GM23338 (cell line): ENCODE measurements at places on chromosomes 12 and 14. TPM values are rescaled to one million over a fixed set of nuclear protein-coding genes. Genes with fewer than 3 reads are reported as not detected.

DNA sequence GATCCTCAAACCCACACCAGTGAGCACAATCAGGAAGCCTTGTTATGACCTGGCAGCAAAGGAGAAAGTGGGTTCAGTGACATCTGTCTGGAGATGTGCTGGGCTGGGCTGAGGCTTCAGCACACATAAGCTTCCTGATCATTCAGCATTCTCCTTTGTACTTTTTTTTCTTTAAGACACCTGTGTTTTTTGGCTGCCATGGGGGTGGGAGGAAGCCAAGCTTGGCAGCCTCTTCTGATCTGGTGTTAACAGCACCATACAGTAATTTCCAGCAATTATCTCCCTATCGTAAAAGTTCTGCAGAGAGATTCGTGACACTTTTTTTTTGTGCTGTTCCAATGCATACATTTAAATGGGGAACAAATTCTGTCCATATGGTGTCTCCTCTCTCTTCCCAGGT, 38.9 kb upstream of the RASSF3 start:
- peaks cover 11% of the 10 kb centered on the region for H3K4me1 ChIP-seq
- peaks cover 10% of the 10 kb centered on the region; the same call in 1 of the 2 replicates for H3K36me3 ChIP-seq
- H3K27ac ChIP-seq: no peak overlapping the region
- H3K4me3 ChIP-seq: no peak overlapping the region
- no peak for DNase-seq

GRCh38 chr12:77060883-77061240, 4.5 kb downstream of the E2F7 start:
- no peaks in the 10 kb centered on the region for H3K27me3 ChIP-seq
- H3K36me3 ChIP-seq: peaks cover 9% of the 10 kb centered on the region; the same call in 1 of the 2 replicates
- DNase-seq: no peak
- no peak overlapping the region for H3K27ac ChIP-seq
- H3K4me3 ChIP-seq: no peak overlapping the region

DNA sequence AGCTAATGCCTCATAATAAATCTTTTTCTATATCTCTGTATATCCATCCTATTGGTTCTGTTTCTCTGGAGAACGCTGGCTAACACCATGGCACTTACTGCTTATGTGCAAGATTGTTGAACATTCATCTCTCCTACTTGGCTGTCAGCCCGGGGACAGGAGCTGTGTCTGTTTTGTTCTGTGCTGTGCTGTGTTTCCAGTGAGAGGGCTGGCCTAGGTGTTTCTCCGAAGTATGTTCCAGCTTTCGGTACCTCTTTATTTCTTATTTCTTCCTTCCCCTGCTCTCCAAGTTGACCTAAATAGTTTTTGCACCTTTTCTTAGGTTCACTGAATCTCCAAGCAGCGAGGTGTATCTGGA, 18.8 kb upstream of the NR4A1 start:
- H3K36me3 ChIP-seq: no peaks in the 10 kb centered on the region
- peak overlapping the region; percentile 51 for H3K4me3 ChIP-seq
- peaks cover 40% of the 10 kb centered on the region for H3K27me3 ChIP-seq
- peaks cover 14% of the 10 kb centered on the region for H3K4me1 ChIP-seq
- no peak overlapping the region for H3K27ac ChIP-seq
- DNase-seq: no peak

The CD27 gene
- total RNA-seq: not detected in 2 replicates

DNA sequence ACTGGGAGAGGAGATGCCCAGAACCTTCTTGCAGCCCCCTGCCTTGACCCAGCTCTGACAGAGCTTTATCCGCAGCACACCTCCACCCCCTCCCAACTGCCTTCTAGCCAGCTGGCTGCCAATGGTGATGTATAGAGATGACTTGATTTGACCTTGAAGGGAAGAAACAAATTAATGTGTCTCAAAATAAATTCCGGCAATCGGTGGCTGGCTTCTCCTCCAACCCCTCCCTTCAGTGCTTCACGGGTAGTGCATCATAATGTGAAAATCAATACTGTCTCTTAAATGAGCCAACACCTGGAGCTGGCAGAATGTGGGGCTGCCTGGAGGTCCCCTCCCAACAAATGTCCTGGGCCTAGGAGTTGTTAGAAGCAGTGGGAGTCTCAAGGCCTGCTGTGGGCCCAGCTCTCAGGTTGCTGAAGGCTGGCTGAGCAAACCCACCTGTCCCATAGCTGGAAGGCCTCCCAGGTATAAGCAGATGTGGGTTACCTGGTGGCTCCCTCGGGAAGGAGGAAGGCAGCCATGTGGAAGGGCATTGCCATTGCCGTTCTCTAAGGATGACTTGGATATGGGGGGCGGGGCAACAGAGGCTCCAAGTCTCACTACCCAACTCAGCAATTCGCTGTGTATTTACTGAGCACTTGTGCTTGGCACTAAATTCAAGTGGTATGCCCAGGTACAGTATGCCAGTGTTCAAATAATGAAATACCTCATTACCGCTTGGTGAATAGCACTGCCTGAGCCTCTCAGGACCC, 23.2 kb downstream of the HSPB8 start:
- H3K4me3 ChIP-seq: peak overlapping the region; percentile 27; the same call in 1 of the 2 replicates
- no peaks in the 10 kb centered on the region for H3K36me3 ChIP-seq
- peak; percentile 49 for DNase-seq
- H3K27me3 ChIP-seq: no peaks in the 10 kb centered on the region
- H3K27ac ChIP-seq: peak overlapping the region; percentile 91; the same call in 1 of the 2 replicates

The DDX23 gene
- total RNA-seq: 78.5 and 93.0 TPM in 2 replicates

The NPAS3 gene
- total RNA-seq: 0.08 and 0.17 TPM in 2 replicates

DNA sequence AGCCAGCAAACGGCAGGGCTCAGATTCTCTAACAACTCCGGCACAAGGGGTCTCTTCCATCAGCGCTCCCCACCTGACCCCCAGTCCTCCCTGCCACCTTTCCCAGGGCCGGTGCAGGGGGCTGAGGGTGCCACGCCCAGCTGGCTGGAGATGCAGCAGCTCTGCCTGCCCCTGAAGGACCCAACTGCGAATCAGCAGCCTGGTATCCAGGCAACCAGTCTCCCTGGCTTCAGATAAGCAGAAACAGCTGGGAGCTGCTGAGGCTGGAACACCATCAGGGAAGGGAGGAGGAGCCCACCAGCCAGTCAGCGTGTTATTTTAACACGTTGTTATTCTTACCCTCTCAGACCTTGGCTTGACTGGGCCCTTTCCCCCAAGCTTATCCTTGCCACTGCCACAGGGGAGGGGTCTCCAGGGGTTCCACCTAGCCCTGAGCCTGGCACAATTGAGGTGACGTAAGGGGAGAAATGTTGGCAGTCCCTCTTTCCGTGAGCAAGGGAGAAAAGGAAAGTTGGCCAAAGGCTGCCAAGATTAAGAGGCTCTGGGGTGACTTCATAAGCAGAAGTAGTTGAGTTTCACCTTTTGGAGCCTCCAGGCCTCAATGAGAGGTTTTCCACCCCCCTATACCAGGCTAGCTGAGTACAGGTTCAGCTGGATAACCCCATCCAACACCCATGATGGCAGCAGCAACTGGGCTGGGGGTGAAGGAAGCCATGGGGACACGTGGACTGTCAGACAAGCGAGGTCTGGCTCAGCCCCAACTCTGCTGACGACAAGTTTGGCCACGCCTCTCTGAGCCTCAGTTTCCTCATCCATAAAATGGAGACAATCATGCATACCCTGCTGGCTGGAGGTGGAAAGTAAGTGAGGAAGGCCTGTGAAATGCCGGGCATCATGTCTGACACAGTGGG, 91.1 kb downstream of the IRF2BPL start:
- no peaks in the 10 kb centered on the region for H3K27me3 ChIP-seq
- no peak overlapping the region for H3K27ac ChIP-seq
- DNase-seq: peak; percentile 60
- H3K36me3 ChIP-seq: no peaks in the 10 kb centered on the region
- H3K4me1 ChIP-seq: peaks cover 19% of the 10 kb centered on the region

The ABCD2 gene
- total RNA-seq: 0.04 TPM in 1 of 2 replicates, not detected in the other

The FAM186B gene
- 0.08 and 0.38 TPM in 2 replicates for total RNA-seq

- DNase-seq: peak; percentile 60
- no peak overlapping the region for H3K4me3 ChIP-seq
- no peaks in the 10 kb centered on the region for H3K36me3 ChIP-seq
- no peaks in the 10 kb centered on the region for H3K4me1 ChIP-seq
- H3K27me3 ChIP-seq: no peaks in the 10 kb centered on the region
These were observed 47.2 kb downstream of the CCDC91 start for GRCh38 chr12:28237423-28237822.

DNA sequence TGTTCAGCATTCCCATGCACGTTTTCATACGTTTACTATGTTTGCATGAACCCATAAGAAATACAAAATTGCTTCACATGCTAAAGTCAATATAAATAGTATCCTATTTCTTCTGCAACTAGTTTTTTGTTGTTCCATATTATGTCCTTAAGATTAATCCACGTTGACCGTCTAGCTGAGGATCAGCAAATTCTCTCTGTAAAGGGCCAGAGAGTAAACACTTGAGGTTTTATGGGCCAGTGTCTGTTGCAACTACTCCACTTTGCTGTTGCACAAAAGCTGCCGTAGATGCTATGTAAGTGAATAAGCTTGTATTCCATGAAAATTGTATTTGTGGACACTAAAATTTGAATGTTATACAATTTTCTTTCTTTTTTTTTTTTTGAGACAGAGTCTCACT, 21.1 kb upstream of the PITPNM2 start:
- peaks cover 13% of the 10 kb centered on the region; the same call in 1 of the 2 replicates for H3K36me3 ChIP-seq
- no peaks in the 10 kb centered on the region for H3K4me1 ChIP-seq
- H3K27ac ChIP-seq: no peak overlapping the region
- H3K4me3 ChIP-seq: no peak overlapping the region

- peaks cover 10% of the 10 kb centered on the region; the same call in 1 of the 2 replicates for H3K4me1 ChIP-seq
- no peak overlapping the region for H3K4me3 ChIP-seq
- no peak for DNase-seq
- no peaks in the 10 kb centered on the region for H3K36me3 ChIP-seq
These were observed 93.2 kb downstream of the CHST11 start for GRCh38 chr12:104549815-104550480.

- H3K4me3 ChIP-seq: no peak overlapping the region
- H3K4me1 ChIP-seq: no peaks in the 10 kb centered on the region
- no peak overlapping the region for H3K27ac ChIP-seq
- no peaks in the 10 kb centered on the region for H3K36me3 ChIP-seq
These were observed 72.9 kb upstream of the ST8SIA1 start for GRCh38 chr12:22407397-22407796.

The HHIPL1 gene
- total RNA-seq: 1.6 and 2.0 TPM in 2 replicates

The MYF6 gene
- not detected in 2 replicates for total RNA-seq

The TAS2R14 gene
- 4.9 and 5.9 TPM in 2 replicates for total RNA-seq

The MTERF2 gene
- total RNA-seq: 4.7 and 9.2 TPM in 2 replicates

The CREBL2 gene
- total RNA-seq: 20.5 and 21.6 TPM in 2 replicates

The ATF7 gene
- 13.2 and 13.9 TPM in 2 replicates for total RNA-seq

GRCh38 chr12:125083072-125083471, 17.8 kb downstream of the AACS start:
- H3K4me3 ChIP-seq: no peak overlapping the region
- H3K27ac ChIP-seq: no peak overlapping the region
- H3K4me1 ChIP-seq: no peaks in the 10 kb centered on the region
- DNase-seq: no peak

DNA sequence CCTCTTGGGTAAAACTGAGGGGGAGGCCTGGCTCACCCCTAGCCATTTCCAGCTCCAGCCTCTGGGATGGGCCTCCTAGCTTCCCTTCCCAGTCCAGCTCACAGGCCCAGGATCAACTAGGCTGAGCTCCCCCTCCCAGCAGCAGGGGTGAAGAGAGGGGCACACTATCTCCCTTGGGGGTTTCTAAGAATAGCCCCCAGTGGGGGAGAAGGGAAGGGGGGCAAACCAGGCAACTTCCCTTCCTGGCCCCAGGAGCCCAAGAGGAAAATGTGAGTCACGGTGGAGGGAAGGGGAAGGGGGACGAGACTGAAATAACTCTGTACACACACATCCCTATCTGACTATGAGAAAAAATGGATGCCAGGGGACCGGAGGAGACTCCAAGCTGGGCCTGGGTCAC, 9.0 kb downstream of the ADCY6 start:
- H3K4me3 ChIP-seq: no peak overlapping the region
- DNase-seq: no peak
- H3K27me3 ChIP-seq: no peaks in the 10 kb centered on the region

GRCh38 chr12:26369588-26369987, 174.2 kb downstream of the SSPN start:
- no peak overlapping the region for H3K27ac ChIP-seq
- H3K27me3 ChIP-seq: no peaks in the 10 kb centered on the region

- peak overlapping the region; percentile 72 for H3K4me3 ChIP-seq
- peaks cover 5% of the 10 kb centered on the region; the same call in 1 of the 2 replicates for H3K36me3 ChIP-seq
- no peaks in the 10 kb centered on the region for H3K27me3 ChIP-seq
- peak overlapping the region; percentile 96 for H3K27ac ChIP-seq
These were observed 1.1 kb downstream of the BCAT1 start for GRCh38 chr12:24947541-24948419.

The PRIMA1 gene
- 3.3 and 3.5 TPM in 2 replicates for total RNA-seq

GRCh38 chr12:1130164-1130563, 139.1 kb downstream of the ERC1 start:
- no peaks in the 10 kb centered on the region for H3K4me1 ChIP-seq
- H3K27ac ChIP-seq: no peak overlapping the region
- no peaks in the 10 kb centered on the region for H3K36me3 ChIP-seq
- H3K4me3 ChIP-seq: no peak overlapping the region

DNA sequence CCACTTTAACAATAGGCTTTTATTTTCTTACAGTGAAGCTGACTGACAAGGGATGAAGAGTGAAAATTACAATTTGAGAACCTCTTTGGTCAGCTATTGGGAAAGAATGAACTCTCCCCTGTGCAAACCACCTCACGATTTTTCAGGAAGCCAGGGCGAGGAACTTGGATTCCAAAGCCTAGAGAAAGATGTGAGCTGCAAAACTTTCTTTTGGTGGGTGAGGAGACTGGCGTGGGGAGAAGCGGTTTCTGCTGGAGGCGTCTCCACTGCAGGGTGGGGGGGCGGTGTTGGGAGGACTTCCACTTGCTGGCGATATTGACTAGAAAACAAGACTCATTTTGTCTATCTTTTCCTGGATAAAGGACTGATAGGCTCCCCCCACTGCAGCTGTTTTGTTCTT, 59.3 kb upstream of the VRK1 start:
- H3K4me3 ChIP-seq: no peak overlapping the region
- no peaks in the 10 kb centered on the region for H3K36me3 ChIP-seq
- peaks cover 47% of the 10 kb centered on the region for H3K4me1 ChIP-seq
- no peak overlapping the region for H3K27ac ChIP-seq
- DNase-seq: no peak

The NANOG gene
- total RNA-seq: 134 TPM in 2 replicates

- no peak overlapping the region for H3K27ac ChIP-seq
- H3K36me3 ChIP-seq: peaks cover 53% of the 10 kb centered on the region
- H3K4me3 ChIP-seq: no peak overlapping the region
- H3K4me1 ChIP-seq: no peaks in the 10 kb centered on the region
- no peak for DNase-seq
These were observed 37.2 kb downstream of the HECTD1 start for GRCh38 chr14:31170411-31170810.

DNA sequence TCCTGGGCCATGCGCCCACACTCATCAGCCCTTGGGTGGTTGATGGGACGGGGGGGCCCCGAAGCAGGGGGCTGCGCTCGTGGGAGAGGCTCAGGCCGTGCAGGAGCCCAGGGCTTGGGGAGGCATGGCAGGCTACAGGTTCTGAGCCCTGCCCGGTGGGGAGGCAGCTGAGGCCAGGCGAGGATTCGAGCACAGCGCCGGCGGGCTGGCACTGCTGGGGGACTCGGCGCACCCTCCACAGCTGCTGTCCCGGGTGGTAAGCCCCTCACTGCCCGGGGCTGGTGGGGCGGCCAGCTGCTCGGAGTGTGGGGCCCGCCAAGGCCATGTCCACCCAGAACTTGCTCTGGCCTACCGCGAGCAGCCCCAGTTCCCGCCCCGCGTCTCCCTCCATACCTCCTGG, 295.8 kb upstream of the SEL1L start:
- no peaks in the 10 kb centered on the region for H3K36me3 ChIP-seq
- no peak for DNase-seq
- H3K4me1 ChIP-seq: peaks cover 12% of the 10 kb centered on the region

GRCh38 chr14:31060253-31060875, 34.2 kb upstream of the STRN3 start:
- no peak overlapping the region for H3K4me3 ChIP-seq
- H3K27ac ChIP-seq: peak overlapping the region; percentile 88
- H3K36me3 ChIP-seq: no peaks in the 10 kb centered on the region
- no peaks in the 10 kb centered on the region for H3K27me3 ChIP-seq
- DNase-seq: peak; percentile 47
